T-helper 2 cell (primary cell): ENCODE measurements at places on chromosomes 16 and 17.

- DNase-seq, result no peak
These were observed 80.0 kb downstream of the CDRT15 start for GRCh38 chr17:14156689-14157088.

DNA sequence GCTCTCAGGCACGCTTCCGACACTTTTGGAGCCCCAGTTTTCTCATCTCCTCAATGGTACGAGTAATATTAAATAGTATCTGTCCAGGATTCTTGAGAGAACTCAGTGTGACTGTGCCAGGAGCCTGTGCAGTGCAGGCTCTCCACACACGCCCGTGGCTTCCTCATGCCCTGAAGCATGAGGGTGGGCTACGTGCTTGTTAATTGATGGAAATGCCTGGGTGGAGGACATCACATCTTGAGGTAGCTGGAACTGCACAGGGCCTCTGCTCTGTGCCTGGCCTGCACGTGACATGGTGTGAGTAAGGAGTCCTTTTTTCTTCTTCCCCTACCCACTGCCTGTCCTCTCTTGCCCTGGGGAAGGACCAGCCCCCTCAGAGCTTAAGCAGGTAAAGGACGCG is 43.1 kb upstream of the LHX1 start:
- DNase-seq, result no peak

DNA sequence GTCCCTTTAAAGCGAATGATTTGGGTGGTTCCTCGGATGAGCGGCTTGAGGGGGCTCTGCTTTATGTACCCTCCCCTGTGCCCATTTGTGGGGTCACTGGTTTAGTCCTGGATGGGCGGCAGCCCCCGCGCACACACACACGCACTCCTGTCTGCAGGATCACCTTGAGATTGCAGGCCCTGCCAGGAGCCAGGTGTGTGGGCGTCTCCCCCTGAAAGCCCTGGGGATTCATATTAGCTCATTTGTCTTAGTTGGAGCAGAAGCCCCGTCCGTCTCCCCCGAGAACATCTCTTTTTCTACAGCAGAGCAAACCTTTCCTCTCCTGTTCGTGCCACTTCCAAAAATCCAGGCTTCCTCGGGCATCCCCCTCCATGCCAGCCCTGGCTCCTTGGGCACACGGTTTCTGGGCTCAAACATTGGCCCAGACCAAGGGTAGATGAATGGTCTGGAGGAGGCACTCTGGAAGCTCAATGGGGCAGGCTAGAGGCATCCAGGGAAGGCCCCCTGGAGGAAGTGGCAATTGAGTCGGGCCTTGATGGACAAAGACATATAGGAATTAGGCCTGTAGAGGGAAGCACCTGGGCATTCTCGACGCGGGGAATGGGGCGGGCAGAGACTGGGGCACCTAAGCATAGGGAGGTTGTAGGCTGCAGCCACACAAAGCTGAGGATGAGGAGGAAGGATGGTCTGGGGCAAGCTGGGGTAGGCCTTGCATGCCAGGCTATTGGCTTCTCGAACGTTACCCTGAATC is 218.5 kb upstream of the GSE1 start:
- DNase-seq, result no peak

DNA sequence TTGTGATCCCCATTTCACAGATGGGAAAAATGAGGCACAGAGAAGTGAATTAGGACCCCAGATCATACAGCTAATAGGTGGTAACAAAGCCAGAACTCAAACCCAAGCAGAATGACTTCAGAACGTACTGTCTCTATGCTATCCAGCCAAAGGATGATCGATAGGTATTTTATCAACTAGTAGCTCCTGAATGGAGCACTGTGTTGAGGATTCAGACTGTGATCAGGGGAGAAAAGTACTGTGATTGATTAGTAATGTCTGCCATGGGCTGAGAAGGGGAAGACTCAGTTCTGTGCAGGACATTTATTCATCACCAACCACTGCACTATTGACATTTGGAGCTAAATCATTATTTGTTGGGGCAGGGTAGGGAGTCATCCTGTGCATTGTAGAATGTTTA is 38.7 kb downstream of the CACNG4 start:
- no peak for DNase-seq

DNA sequence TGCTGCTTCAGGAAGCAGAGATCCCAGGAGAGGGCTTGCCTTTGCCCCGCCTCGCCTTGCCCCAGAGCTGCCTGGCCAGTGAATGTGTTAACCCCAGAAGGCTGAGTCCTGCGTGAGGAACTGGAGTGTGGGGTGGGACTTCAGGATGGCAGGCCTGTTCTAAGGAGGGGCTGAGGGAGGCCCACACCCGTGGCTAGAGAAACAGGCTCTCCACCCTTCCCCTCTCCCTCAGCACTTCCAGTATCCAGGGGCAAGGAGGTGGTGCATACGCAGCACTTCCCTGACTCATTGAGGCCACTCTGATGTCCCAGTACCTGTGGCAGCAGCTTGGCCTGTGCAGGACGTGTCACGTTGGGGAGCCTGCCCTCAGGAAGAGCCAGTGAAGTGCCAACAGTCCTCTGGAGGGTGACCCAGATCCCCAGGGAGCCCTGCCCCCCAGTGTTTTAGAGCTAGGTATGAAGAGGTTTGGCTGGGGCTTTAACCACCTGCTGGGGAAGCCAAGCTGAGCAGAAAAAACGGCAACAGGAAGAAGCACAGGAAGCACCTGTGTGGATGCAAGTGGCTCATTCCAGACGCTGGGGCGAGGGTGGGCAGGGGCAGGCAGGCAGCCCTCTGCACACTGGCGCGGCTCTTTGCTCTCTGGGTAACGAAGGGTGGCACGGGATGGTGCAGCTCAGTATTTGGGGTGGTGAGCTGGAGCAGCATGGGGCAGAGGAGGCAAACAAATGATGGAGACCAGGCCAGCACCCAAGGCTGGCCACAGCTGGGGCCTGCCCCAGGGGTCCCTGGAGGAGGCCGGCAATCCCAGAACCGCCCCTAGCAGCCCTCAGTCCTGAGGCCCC is 14.7 kb upstream of the CTCF start:
- DNase-seq, result no peak

- DNase-seq, result no peak
These were observed 13.9 kb downstream of the RECQL5 start for GRCh38 chr17:75652934-75653549.

- no peak for DNase-seq
These were observed 4.0 kb upstream of the WNT3 start for GRCh38 chr17:46822388-46822921.

GRCh38 chr16:29816694-29817441 is 916 bp downstream of the PAGR1 start:
- no peak for DNase-seq

- no peak for DNase-seq
These were observed 27.5 kb downstream of the OMG start for GRCh38 chr17:31269578-31269983.

DNA sequence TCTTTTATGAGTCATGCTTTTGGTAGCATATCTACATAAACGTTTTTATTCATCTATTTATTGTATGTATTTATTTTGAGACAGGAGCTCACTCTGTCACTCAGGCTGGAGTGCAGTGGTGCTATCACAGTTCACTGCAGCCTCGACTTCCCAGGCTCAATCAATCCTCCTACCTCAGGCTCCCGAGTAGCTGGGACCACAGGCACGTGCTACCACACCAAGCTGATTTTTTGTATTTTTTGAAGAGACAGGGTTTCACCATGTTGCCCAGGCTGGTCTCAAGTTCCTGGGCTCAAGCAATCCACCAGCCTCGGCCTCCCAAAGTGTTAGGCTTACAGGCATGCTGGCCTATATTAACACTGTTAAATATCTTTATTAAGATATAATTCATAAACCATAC is 20.4 kb upstream of the IL4R start:
- DNase-seq, result no peak

GRCh38 chr17:40309031-40309948 is at the start of gene RARA:
Gene RARA (plus strand): TSS chr17:40309180. CDS start chr17:40331219, 22,039 bp downstream.
- DNase-seq, result no peak

DNA sequence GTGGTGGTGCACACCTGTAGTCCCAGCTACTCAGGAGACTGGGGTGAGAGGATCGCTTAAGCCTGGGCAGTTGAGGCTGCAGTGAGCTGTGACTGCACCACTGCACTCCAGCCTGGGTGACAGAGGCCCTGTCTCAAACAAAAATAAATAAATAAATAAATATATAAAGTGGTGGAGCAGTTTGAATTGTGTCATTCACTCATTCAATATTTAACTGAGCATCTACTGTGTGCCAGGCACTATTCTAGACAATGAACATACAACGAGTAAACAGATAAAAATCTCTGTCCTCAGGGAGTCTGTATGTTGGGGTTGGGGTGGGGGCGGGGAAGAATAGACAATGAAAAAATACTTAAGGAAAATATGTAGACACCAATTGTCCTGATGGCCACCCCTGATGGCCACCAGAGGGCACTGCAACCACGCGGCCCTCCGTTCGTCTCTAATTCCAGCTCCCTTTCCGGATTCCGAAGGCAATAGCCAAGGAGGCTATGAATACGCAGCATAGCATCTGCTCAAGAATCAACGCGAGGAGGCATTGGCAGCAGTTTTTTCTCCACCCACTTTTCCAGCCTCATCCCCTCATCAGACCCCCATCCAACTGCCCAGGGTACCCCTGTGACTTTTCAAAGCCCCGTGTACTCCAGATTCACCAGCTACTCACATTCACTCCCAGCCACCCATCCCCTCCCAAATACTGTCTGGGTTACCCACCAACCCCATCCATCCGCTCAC is 21.4 kb downstream of the QPRT start:
- DNase-seq, result peak; percentile 70

DNA sequence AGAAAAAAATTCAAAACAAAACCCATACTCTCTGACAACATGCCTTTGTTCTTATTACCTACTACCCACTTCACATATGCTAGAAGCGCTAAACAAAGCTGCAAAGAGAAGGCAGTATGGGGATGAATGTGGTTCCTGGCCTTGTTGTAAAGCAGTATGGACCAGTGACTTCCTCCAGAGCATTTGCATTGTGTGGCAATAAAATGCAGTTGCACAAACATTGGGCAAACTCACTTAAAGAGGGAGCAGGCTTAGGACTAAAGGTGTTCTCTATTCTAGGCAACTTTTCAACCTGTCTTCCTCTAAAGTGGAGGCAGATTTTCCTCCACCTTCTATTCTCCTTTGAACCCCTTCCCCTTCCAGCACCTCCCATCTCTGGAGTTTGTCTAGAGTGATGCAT is 17.1 kb downstream of the TMIGD1 start:
- DNase-seq, result no peak

- no peak for DNase-seq
These were observed 17.7 kb downstream of the C16orf82 start for GRCh38 chr16:27084307-27085028.

- no peak for DNase-seq
These were observed 30.8 kb downstream of the NLRP1 start for GRCh38 chr17:5553479-5553878.

DNA sequence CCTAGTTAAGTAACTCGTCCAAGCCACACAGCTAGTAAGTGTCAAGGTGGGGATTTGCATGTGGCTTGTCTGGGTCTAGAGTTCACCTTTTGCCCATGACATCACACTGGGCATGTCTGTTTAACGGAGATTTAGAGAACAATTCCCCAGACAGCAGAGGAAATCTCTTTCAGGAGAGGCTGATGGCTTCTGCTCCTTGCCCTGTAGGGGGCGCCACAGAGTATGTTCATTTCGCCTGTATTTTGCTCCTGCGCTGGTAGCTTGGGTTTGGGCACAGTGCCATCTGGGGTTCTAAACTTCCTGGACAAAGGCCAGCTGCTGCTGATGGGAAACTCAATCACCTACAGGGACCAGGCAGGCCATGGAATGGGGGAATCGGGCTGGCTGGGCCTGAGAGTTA is 20.4 kb downstream of the OTOA start:
- DNase-seq, result peak; percentile 12

GRCh38 chr16:26111900-26112299 is 420.1 kb downstream of the HS3ST4 start:
- DNase-seq, result no peak

GRCh38 chr16:88405216-88406060 is 22.7 kb downstream of the ZNF469 start:
- DNase-seq, result no peak

GRCh38 chr17:44002141-44002848 is 2.1 kb upstream of the NAGS start:
- no peak for DNase-seq

DNA sequence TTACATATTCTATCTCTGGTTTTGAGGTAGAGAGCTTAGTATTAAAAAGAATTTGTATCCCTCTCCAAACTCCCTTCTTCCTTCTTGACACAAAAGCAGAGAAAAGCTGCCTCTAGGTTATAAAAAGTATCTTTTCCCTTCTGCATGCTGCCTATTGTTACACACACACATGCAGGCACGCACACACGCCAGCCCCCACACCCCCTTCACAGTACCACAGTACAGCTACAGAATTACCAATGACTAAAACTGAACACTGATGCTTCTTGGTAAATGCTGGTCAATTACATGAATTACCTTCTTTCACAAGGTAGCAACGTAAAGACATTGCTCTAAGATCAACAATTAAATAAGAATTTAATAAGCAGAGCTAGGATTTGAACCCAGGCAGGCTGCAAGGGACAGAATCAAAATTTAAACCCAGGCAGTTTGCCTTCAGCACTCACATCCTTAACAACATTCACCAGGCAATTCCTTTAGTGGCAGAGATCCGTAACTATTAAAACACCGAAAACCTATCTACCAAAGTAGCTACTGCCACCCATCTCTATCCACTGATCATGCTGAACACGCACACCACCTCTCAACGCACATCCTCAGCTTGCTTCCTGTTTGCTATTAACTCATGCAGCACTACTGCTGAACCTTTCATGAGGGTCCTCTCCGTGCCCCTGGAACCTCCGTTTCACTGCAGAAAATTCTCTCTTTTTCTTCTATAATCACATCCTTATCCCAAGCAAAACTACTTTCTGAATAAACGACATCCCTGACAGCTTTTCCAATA is 37.8 kb downstream of the YWHAE start:
- no peak for DNase-seq

GRCh38 chr16:66416136-66416535 is 11.0 kb upstream of the BEAN1 start:
- DNase-seq, result no peak

DNA sequence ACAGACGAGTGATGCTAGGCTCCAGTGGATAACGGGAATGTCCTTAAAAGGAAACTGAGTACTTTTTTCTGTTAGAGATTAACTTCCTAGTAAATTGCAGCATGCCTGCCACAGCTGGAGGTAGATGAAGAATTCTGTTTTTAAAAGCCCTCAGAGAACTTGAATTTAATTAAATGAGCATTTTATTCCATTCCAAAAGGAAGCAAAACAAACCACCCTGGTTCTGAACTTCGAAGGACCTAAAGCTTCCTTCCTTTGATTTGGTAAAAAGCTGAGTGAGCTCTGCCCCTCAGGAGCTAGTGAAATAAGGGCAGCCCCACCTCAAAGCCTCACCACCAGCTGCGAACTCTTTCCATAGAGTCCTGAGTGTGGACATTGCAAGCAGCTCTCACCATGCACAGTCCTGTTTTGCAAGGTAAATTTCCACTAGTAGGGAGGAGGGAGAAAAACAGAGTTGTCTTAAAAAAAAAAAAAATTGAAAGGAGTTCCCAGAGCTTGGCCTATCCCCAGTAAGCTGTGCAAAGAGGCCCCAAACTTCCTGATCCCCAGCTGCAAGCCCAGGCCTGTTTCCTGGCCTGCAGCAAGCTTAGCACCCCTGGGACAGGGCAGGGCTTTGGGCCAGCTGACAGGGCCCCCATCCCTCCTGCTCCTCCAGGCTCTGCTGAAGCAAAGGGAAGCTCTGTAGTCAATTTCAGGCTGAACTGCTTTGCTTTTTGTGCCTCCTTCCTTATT is 11.2 kb downstream of the CHD9NB start:
- no peak for DNase-seq

- DNase-seq, result no peak
These were observed 8.8 kb upstream of the DNASE1 start for GRCh38 chr16:3645504-3646347.
